Forelimb muscle (tissue), 1 donor: ENCODE measurements at places on chromosomes 12 and 14.

- DNase-seq: no peak
These were observed 248.7 kb downstream of the SPTSSA start for GRCh38 chr14:34213332-34213731.

DNA sequence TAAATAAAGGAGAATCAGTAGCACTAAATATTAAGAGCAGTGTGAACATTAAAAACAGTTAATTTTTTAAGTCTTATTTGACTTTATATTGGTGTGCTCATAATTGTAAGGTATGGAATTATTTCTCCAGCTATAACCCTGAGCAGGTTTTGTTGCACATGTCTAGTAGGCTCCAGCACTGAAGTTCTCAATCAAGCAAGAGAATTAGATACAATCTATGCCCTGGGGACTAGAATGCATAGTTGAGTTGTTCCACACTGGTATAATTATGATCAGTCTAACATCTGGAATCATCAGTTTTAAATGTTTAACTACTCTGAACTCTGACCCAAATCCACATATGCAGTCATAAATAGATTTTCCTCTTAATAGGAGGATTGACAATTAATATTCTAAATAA, 257.8 kb upstream of the ARHGAP5 start:
- DNase-seq: no peak

DNA sequence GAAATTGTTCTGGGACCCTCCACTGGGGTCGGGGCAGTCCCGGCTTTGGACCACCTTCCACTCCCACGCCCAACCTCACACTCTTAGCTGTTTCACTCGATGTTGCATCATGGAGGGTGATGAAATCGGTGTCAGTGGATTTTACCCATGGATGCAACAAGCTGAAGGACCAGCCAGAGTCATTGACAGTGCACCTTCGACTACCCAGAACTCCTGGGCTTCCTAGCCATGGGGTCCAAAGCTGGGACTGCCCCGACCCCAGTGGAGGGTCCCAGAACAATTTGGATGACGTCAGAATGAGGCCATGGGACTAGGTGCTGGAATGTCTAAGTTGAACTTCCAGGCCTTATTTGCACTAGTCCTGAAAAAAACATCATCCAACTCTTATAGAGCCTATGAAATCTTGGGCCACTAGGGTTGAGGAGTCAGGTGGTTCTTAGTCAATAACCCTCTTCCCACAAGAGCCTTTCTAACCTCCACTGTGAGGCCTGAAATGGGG, 882 bp upstream of the IL23A start:
- DNase-seq: no peak

- no peak for DNase-seq
These were observed 31.1 kb downstream of the CCDC177 start for GRCh38 chr14:69543341-69544115.

DNA sequence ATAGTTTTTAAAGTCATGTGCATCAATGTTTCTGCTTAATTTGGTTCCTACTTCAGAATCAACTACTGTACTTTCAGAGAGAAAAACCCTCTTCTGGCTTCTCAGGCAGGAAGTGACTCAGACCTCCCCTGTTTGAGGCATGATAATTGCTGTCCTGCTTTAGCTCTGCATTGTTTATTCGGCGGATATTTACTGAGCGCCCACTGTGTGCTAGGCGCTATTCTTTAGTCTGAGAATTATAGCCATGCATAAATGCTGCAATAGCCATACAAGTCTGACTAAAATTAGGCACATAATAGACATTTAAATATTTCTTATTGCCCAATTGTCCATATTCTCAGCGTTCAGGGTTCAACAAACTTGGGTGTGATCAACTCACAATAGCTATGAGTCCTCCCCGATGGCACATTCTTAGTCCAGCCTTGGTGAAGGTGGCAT, 6.1 kb upstream of the AMIGO2 start:
- DNase-seq: no peak

- no peak for DNase-seq
These were observed 15.3 kb upstream of the PELI2 start for GRCh38 chr14:56102941-56103340.

DNA sequence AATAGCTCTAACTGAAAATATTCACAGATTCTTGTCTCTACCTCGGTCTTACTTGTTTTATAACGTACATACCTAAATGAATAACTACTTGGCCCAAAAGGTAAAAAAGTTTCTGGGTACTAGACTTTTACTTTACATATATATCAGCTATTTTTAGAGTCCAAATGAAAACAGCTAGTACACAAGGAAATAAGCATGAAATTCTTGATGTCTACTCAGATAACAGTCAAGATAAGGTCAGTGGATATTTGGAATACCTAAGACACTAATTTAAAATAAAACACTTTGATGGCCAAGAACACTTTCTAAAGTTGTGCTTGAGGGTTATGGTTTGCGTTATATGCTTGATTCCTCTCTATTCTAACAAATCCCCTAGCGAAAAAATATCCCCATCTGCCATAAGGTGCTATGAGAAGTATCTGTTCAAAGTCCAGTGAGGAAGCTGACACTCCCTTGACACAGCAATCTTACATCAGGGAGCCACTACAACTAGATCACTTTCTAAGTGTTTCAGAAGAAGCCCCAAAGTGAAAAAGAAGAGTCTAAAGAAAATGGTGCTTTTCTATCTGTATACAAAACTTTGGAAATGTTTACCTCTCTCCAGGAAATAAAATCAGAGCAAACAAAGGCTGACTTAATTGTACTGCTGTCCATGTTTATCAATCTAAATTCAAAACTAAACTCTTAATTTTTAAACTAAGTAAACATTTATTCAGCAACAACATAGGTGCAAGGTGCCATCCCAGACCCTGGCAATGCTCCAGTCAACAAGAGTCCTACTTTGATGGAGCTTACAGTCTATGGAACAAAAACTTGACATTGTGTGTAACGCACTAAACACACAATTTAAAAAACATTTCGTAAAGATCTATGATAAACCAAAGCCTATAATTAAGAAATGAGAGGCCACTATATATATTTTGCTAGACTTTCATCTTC, 11.7 kb downstream of the PTPN21 start:
- no peak for DNase-seq

DNA sequence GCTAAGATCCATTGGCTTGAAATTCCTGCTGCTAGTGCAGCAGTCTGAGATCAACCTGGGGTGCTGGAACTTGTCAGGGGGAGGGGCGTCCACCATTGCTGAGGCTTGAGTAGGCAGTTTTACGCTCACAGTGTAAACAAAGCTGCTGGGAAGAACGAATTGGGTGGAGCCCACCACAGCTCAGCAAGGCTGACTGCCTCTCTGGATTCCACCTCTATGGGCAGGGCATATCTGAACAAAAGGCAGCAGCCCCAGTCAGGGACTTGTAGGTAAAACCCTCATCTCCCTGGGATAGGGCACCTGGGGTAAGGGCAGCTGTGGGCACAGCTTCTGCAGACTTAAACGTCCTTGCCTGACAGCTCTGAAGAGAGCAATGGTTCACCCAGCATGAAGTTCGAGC, 191.7 kb downstream of the ALG10B start:
- no peak for DNase-seq

GRCh38 chr12:66144791-66145754, 14.5 kb upstream of the LLPH start:
- DNase-seq: peak; percentile 28

- no peak for DNase-seq
These were observed 67.2 kb downstream of the TMEM30B start for GRCh38 chr14:61213920-61214319.

DNA sequence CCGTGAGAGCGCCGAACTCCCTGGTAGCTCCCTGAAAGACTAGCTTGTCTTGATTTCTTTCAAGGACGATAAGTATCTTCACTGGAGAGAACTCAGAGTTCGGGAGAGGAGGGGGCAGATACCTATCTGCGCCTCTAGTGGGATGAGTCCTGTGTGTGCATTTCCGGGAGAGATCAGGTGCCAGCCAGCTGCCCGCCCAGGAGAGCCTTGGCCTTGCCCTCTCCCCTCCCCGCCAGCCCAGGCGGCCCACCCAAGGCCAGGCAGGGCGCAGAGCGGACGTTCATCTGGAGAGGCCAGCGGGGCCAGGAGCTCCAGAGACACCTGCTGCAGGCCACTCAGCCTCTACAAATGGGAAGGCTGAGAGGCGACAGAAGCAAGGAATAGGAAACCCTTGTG, 1.0 kb downstream of the CD9 start:
- no peak for DNase-seq

DNA sequence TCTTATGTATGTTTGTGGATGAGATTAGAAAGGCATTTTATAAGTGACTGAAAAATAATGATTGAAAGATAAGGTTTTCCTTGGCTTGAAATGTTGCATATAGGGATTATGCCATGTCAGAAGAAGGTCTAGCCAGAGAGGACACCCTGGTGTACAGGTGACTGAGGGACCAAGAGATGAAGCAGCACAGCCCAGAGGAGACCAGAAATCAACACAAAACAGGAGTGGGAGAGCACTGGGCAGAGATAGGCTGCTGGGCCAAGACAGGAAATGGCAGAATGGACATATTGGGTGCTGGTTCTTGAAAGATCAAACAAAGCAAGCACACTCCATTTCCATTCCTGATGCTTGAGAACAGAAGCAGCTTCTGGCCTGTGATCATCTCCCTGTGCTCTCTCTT, 24.4 kb upstream of the FRMD6 start:
- no peak for DNase-seq

DNA sequence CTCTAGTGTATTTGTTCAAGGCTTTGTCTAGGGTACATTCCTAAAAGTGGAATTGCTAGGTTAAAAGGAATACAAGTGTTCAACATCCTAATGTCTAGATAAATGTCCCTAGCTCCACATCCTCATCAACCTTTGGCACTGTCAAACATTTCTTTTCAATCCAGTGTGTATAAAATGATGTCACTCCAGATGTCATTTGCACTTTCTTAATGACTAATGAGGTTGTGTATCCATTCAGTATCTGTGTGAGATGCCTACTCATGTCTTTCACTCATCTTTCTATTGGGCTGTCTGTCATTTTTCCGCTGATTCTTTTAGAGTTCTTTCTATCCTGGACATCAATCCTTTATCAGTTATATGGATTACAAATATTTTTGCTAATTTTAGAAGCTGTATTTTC, 43.3 kb downstream of the ARMH4 start:
- DNase-seq: no peak

- no peak for DNase-seq
These were observed 2.0 kb downstream of the ZBTB25 start for GRCh38 chr14:64501411-64502171.

GRCh38 chr12:31600252-31600651, 9.3 kb upstream of the DENND5B start:
- DNase-seq: no peak

- no peak for DNase-seq
These were observed 52.6 kb downstream of the FGD6 start for GRCh38 chr12:95164656-95165055.

DNA sequence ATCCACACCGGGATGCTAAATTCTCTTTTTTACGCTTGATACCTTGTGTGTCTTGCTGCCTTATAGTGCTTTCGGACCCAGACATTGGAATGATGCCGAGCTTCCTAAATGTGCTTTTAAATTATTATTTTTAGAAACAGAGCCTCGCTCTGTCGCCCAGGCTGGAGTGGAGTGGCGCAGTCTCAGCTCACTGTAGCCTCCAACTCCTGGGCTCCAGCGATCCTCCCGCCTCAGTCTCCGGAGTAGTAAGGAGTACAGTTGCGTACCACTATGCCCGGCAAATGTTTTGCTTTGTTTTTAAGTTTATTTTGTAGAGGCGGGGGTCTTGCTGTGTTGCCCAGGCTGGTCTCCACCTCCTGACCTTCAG, 489 bp upstream of the EML5 start:
- DNase-seq: no peak

- no peak for DNase-seq
These were observed 166.0 kb downstream of the SLC38A4 start for GRCh38 chr12:46659824-46660223.

DNA sequence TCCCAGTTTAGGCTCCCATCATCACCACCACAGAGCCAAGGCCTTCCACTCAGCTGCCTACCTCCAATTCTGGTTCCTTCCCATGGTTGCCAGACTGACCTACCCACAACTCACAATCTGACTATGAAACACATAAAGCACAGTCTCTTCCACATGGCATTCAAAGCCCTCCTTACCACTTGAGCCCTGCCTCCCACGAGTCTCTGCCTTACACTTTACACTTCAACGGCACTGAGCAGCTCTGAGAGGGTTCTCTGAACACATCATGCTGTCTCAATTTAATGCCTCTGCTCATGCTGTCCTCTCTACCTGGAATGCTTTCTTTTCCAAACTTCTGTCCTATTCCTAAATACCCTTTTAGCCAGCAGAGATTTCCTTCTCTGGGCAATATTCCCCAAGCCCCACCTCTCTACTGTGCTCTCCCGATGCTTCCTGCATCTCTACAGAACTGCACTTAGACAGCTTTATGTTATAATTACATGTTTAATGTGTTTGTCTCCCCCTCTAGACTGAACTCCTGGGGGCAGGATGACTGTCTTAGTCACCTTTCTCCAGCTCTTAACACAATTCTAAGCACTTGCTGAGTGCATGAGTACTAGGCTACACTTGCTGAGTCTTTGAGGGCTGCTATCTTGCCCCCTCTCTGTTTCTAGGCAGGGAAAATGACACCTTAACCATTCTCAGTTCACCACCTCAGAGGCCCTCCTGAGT, 23.5 kb downstream of the FMNL3 start:
- no peak for DNase-seq

DNA sequence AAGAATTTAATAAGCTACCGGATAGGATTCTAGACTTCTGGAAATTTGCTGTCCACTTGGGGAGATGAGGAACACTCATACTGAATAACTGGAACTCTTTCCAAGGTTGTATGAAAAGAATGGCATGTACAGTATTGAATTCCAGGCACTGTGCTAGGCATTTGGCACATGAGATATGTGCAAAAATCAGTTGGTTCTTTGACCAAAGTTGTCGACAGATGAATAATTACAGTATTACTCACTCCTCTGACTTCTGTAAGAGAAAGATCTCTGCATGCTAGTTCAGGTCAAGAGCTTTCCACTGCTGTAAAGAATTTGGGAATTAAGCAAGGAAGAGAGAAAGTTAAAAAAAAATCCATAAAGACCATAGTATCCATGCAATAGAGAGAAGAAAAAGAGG, 764.7 kb downstream of the BCL11B start:
- DNase-seq: no peak

- no peak for DNase-seq
These were observed 387.5 kb downstream of the TMEM121 start for GRCh38 chr14:105913861-105914260.

GRCh38 chr12:14776236-14776961, 26.9 kb downstream of the WBP11 start:
- DNase-seq: no peak

DNA sequence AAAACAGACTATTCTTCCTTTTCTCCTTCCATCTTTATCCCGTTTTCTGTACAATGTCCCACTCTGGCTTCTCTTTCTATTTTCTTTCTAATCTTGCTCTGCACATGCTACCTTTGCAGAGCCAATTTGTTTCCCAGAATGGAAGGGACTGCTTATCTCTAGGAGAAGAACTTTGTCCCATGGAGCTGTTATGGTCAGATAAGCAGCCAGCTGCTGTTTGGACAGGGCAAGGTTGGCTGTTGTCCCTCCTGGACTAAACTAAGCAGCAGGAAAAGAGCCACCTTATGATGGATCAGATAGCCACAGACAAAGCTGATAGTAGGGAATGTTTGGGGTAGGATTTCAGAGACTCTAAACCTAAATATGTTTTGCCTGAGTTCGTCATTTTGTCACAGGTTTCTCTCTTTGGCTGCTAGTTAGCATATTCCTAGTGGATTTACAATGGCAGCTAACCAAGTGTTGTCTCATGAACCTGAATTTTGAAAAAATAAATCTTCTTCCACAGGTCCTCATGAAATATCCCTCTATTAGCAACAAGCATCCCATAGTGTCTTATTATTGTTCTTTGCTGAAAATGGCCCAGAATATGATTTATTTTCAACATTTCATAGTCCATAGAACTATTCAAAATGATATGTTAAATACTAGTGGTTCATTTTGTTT, 262.8 kb downstream of the SLC16A7 start:
- peak; percentile 41 for DNase-seq
